ENCODE measurements at places on chromosomes 2 and 18.

DNA sequence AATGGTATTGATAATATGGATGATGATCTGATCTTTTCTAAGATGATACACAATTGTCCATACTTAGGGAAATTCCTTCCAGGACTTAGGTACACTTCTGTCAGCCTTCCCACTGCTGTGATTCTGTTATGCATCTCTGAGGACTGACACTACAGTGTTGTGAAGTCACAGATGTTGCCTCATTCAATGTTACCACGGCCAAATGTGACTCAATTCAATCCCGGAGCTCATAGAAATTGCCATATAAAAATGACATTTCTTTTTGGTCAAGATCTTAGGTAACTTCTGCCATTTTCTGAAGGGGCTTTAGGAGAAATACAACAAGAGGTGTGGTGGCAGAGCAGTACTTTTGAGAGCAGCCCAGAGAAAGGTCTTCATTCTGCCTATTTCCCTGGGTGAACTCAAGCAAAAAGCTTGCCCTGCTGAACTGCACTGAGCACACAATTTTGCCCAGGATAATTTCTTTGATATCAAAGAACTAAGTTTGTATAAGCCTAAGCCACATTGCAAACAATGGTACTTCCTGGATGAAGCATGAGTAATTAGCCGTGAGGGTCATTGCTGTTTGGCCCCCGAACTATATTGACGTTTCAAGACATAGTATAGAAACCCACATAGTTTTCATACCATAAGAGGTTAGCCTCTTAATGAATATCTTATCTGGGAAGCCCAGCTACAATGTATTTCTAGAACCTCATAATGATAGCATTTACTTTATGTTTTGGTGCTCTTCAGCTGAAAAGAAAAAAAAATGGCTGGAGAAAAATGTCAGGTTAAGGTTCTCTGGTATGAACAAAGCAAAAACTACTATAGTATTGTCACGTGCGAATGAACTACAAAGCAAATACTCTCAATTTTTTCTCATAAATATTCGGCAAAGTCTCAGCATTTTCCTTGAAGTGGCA lies 437.4 kb downstream of the MEIS1 start:
- H3K4me3 ChIP-seq, result no peak overlapping the region
- H3K36me3 ChIP-seq, result no peaks in the 10 kb centered on the region
- H3K27me3 ChIP-seq, result no peaks in the 10 kb centered on the region
- no peaks in the 10 kb centered on the region for H3K4me1 ChIP-seq

DNA sequence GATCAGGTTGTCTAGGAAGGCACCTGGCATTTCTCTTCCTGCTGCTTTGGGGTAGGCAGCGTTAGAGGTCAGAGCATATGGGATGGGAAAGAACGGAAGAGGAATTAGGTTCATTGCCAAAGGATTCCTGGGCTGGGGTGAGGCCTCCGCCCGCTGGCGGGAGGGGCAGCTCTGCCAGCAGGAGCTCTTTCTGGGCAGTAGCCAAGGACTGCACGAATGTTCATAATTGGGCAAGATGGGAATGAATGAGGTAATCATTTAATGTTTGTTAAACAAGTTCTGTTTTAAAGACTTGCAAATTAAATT lies 253.9 kb downstream of the AGAP1 start:
- H3K4me3 ChIP-seq, result no peak overlapping the region
- no peaks in the 10 kb centered on the region for H3K36me3 ChIP-seq
- peaks cover 3% of the 10 kb centered on the region for H3K27me3 ChIP-seq
- H3K27ac ChIP-seq, result no peak overlapping the region

DNA sequence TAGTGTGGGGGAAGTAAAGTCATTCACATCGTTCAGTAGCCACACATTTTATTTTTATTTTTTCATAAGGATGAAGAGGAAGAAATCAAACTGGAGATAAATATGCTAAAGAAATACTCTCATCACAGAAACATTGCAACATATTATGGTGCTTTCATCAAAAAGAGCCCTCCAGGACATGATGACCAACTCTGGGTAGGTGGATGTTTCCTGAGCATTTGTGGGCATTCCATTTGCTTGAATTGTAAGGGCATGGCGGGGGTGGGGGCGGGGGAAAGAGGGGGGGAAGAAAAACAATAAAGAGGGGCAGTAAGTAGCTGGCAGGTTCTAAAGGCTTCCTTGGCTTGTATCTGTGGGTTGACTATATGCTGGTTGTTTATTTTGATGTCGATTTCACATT lies 126.4 kb downstream of the MAP4K4 start:
- no peaks in the 10 kb centered on the region for H3K27me3 ChIP-seq
- peaks cover 6% of the 10 kb centered on the region for H3K36me3 ChIP-seq
- H3K4me3 ChIP-seq, result no peak overlapping the region
- H3K27ac ChIP-seq, result no peak overlapping the region
- peaks cover 55% of the 10 kb centered on the region for H3K4me1 ChIP-seq

GRCh38 chr18:79632765-79633164 lies 46.8 kb upstream of the CTDP1 start:
- H3K36me3 ChIP-seq, result peaks cover 4% of the 10 kb centered on the region
- DNase-seq, result peak; percentile 31
- H3K27ac ChIP-seq, result no peak overlapping the region
- H3K27me3 ChIP-seq, result peaks cover 7% of the 10 kb centered on the region

DNA sequence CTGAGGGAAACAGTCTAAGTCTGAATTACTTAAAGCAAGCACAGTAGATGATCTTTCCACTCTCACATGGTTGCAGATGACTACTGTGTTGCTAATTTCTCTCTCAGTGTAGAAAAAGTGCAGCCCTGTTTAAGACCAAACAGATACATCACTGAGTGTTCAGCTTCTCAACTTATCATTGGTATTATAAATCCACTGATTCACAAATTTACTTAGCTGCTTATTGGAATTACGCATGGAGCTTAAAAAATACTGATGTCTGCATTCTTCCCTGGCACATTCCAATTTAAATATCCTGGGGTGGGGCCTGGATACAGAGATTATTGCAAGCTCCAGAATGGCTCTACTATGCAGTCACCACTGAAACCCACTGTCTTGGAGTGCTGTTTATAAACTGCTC lies 411.2 kb downstream of the RND3 start:
- no peak overlapping the region for H3K27ac ChIP-seq
- H3K36me3 ChIP-seq, result no peaks in the 10 kb centered on the region
- no peaks in the 10 kb centered on the region for H3K27me3 ChIP-seq
- no peaks in the 10 kb centered on the region for H3K4me1 ChIP-seq
- no peak for DNase-seq

GRCh38 chr18:23645568-23646175 lies 17.0 kb downstream of the ANKRD29 start:
- no peaks in the 10 kb centered on the region for H3K4me1 ChIP-seq
- H3K36me3 ChIP-seq, result no peaks in the 10 kb centered on the region
- H3K27ac ChIP-seq, result no peak overlapping the region
- no peak overlapping the region for H3K4me3 ChIP-seq
- DNase-seq, result no peak

DNA sequence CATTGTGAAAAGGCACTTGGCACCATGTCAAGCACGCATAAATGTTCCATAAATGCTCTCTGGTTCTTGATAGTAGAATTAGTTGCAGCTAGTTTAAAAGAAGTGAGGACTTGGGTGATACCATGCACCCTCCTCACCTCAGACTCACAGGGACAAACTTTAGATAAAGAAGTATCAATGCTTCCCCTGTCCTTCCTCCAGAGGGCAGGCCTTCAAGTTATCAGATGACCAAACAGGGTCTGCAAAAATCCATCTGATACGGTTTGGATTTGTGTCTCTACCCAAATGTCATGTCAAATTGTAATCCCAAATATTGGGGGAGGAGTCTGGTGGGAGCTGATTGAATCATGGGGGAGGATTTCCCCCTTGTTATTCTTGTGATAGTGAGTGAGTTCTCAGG lies 54.1 kb downstream of the C1QL2 start:
- H3K36me3 ChIP-seq, result no peaks in the 10 kb centered on the region
- H3K27me3 ChIP-seq, result no peaks in the 10 kb centered on the region
- no peak overlapping the region for H3K27ac ChIP-seq
- no peak for DNase-seq
- no peaks in the 10 kb centered on the region for H3K4me1 ChIP-seq
- no peak overlapping the region for H3K4me3 ChIP-seq

- peaks cover 2% of the 10 kb centered on the region for H3K27me3 ChIP-seq
- no peaks in the 10 kb centered on the region for H3K4me1 ChIP-seq
- H3K36me3 ChIP-seq, result peaks cover 5% of the 10 kb centered on the region
- H3K4me3 ChIP-seq, result no peak overlapping the region
- no peak for DNase-seq
- no peak overlapping the region for H3K27ac ChIP-seq
Observed at GRCh38 chr2:169049142-169049541, 18.0 kb upstream of the ABCB11 start.

DNA sequence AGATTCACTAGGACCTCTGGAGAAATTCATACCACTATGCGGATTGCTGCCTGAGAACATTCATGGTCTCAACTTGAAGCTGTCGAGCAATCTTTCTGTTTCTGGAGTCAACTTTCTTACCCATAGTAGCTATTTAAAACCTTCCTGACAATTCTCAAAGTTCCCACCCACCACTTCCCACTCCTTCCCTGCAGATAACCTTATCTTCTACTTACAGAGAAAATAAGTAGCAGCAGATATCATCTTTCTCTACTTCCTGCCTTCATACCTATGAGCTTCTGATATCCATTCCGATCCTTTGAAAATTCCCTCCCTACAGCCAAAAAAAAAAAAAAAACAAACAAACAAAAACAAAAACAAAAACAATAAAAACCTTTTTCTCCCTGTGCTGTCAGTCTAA lies 81.2 kb upstream of the CYRIA start:
- no peaks in the 10 kb centered on the region for H3K27me3 ChIP-seq
- H3K4me1 ChIP-seq, result peaks cover 5% of the 10 kb centered on the region
- no peak overlapping the region for H3K27ac ChIP-seq

- H3K4me1 ChIP-seq, result no peaks in the 10 kb centered on the region
- H3K36me3 ChIP-seq, result no peaks in the 10 kb centered on the region
- no peak for DNase-seq
- H3K27me3 ChIP-seq, result peaks cover 12% of the 10 kb centered on the region
- H3K27ac ChIP-seq, result no peak overlapping the region
Observed at GRCh38 chr2:182191061-182191460, 205.4 kb downstream of the PPP1R1C start.

DNA sequence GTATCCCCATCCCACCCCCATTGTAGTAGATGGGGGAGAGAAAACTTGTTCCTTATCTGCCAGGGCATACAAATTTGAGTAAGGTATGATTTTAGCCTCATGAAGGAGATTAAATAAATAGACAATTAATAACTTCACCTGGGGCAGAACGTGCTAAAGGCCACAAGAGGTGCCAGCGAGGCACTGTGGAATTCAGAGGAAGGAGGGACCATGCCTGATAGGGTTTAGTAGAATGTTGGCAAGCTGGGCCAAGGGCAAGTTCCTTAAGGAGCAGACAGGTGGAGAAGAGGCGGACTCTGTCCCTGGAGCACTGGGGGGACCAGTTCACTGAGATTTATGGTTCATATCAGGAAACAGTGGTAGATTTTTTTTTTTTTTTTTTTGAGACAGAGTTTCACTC lies 22.5 kb downstream of the STAMBP start:
- DNase-seq, result no peak
- H3K4me1 ChIP-seq, result peaks cover 7% of the 10 kb centered on the region
- H3K27ac ChIP-seq, result no peak overlapping the region
- peaks cover 46% of the 10 kb centered on the region for H3K36me3 ChIP-seq
- H3K4me3 ChIP-seq, result no peak overlapping the region

GRCh38 chr2:68569604-68570003 lies 73.8 kb upstream of the PROKR1 start:
- no peaks in the 10 kb centered on the region for H3K27me3 ChIP-seq
- no peak overlapping the region for H3K27ac ChIP-seq
- H3K36me3 ChIP-seq, result peaks cover 4% of the 10 kb centered on the region
- no peak for DNase-seq
- no peak overlapping the region for H3K4me3 ChIP-seq

DNA sequence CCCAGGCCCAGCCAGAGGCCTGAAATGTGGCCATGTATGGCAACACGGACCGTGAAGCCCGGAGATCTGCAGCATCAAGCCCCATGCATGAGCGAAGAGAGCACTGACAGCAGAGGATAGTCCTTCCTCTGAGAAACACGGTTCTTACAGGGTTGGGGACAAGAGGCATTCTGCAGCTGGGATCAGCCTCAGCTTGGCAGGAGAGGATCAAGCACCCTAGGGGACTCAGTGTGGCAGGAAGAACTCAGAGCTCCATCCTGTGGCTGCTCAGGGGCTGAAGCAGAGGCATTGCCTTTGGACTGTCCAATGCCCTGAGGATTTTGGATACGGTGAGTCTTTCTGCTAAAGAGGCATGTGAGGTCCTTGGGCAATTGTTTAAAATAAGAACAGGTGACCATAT lies 368.7 kb downstream of the ZNF516 start:
- H3K27me3 ChIP-seq, result no peaks in the 10 kb centered on the region
- no peak overlapping the region for H3K4me3 ChIP-seq
- no peaks in the 10 kb centered on the region for H3K36me3 ChIP-seq
- H3K4me1 ChIP-seq, result no peaks in the 10 kb centered on the region

GRCh38 chr2:28334527-28334894 lies 58.1 kb upstream of the FOSL2 start:
- no peak overlapping the region for H3K4me3 ChIP-seq
- no peak for DNase-seq
- H3K27ac ChIP-seq, result no peak overlapping the region
- H3K27me3 ChIP-seq, result no peaks in the 10 kb centered on the region

DNA sequence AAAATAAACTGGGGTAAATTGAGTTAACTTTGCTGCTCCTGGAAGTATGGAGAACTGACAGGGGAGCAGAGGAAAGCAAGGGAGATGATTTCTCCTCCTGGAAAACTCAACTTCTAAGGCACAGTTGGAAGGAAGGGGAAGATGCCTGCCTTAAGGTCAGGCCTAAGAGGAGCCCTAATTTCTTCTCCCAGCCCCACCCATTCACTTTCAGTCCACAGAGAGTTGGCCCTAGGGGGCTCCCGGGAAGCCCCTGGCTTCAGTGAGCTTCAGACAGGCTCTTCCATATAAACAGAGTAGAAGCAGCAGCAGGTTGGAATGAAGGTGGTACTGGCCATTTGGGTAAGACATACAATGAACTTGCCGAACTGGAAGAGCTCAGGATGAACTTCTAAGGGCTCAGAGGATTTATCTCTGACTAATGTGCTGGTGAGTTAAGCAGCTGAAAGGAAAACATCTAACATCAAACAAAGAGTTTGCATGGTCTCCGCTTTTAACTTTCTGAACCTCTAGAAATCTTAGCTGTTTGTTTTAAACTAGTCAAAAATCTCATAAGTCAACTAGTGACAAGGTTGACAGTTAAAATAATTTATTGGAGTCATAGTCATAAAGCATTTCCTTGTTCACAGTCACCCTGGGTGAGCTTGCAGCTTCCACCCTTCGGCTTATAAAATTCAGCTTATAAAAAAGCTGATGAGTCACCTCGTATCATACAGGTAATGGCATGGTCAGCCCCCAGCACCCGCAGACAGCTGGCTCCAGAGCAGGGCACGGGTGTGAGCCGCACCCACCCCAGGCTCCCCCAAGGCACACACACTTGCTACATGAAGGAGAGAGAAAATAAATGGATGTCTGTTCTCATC lies 9.8 kb downstream of the MALL start:
- H3K36me3 ChIP-seq, result no peaks in the 10 kb centered on the region
- H3K4me1 ChIP-seq, result peaks cover 14% of the 10 kb centered on the region
- H3K27ac ChIP-seq, result no peak overlapping the region
- no peak overlapping the region for H3K4me3 ChIP-seq
- DNase-seq, result no peak

Measured in activated CD8-positive, alpha-beta memory T cell treated with anti-CD3 and anti-CD28 coated beads, Interleukin-2, amount 10 ng/mL, durations not matched to agents 7 days and 5 days (primary cell).